ENCODE measurements at places on chromosomes 2 and 18.

- no peak for DNase-seq
Observed at GRCh38 chr2:20594957-20595356, 55.9 kb downstream of the HS1BP3 start.

DNA sequence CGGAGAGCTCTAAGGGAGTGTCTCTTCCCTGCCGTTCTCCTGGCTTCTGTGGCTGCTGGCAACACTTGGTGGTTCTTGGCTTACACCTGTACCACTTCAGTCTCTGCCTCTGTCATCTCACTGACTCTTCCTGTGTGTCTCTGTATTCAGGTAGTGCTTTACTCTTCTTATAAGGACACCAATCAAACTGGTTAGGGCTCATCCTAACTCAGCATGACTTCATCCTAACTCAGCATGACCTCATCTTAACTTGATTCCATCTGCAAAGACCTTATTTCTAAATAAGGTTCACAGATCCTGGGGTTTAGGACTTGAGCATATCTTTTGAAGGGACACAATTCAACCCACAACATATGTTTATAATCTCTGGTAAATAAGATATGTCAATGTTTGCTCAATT, 51.6 kb upstream of the DSEL start:
- no peak for DNase-seq

- DNase-seq = peak; percentile 8
Observed at GRCh38 chr2:190627448-190628412, 21.2 kb upstream of the NAB1 start.

DNA sequence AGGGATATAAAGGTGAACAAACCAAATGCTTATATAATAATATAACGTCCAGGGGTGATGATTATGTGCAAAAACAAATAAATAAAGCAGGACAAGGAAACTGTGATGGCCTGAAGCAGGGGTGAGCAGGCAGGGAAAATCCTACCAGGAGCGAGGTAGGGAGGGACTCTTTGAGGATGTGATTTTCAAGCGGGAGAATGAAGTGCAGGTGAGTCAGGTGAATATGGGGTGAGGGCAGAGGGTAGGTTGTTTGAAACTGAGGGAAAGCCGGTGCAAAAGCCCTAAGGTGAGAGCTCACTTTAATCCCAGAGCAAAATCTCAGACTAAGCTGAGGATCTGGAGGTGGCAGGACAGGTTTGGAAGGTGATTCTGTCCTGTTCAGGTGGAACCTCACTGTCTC, 40.7 kb downstream of the CYP26B1 start:
- DNase-seq = no peak

DNA sequence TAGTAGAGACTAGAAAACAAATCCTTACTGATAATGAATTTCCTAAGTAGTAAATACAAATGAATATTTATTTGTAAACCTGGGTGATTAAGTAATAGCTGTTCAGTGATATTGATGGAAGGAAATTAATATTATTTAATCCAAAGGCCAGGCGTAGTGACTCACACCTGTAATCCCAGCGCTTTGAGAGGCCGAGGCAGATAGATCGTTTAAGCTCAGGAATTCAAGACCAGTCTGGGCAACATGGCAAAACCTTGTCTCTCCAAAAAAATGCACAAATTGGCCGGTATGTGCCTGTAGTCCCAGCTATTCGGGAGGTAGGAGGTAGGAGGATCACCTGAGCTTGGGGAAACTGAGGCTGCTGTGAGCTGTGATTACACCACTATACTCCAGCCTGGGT, 228.2 kb downstream of the NEDD4L start:
- no peak for DNase-seq

DNA sequence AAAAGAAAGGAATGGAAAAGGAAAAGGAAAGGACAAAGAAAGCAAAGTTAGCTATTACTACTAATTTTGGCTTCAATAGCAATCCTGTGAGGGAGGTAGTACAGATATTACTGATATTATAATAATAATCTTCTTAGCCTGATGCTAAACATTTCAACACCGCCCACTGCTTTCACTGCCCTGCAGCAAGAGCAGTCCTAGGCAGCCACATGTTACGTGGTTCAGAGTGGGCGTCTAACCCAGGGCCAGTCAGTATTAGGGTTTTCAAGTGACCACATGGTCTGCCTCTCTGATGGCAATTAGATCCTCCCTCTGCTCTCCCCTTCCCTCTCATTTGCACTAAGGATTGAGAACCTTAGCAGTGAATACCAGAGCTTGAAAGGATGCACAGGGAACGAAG, 83.7 kb upstream of the ZNF397 start:
- no peak for DNase-seq

DNA sequence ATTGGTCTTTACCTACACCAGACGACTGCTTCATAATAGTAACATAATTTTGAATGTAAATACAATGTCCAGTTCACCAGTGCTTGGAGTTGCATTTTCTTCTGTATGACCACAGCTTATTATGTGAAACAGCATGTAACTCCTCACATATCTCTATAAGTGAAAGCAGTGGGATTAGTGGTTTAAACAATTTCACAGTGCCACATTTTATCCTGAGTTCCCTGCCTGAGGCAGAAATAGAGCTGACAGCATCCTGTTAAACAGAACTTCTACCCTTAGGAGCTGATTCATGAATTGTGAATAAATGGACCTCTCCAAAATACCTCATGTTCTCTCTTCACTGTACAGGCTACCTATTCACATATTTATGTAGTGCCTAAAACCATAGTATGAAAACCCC, 542.3 kb upstream of the VWC2L start:
- no peak for DNase-seq

DNA sequence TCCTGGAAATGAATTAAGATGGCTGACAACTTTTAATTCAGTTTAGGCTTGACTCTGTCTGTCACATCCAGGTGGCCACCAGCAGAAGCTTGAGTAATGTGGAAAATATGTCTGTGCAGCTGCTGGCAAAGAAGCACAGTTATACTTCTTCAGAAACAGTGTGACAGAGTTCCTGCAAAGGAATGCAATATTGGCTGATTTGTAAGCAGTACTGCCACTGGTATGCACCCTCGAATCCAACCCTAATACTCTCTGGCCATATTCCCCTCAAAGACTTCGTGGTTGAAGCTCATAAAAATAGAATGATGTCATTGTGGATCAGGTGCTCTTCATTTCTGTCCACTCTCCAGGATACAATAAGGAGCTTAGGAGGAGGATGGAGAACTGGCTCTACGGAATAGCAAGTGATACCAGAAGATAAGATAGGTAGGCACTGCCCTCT, 86.2 kb downstream of the METTL8 start:
- no peak for DNase-seq

GRCh38 chr2:152083202-152083875, 15.5 kb downstream of the CACNB4 start:
- DNase-seq = no peak

GRCh38 chr2:100411841-100412292, 5.6 kb downstream of the CHST10 start:
- no peak for DNase-seq

- DNase-seq = peak; percentile 2
Observed at GRCh38 chr2:12964904-12965539, 248.3 kb downstream of the TRIB2 start.

- no peak for DNase-seq
Observed at GRCh38 chr2:82256983-82257632, 1952.6 kb upstream of the LRRTM1 start.

DNA sequence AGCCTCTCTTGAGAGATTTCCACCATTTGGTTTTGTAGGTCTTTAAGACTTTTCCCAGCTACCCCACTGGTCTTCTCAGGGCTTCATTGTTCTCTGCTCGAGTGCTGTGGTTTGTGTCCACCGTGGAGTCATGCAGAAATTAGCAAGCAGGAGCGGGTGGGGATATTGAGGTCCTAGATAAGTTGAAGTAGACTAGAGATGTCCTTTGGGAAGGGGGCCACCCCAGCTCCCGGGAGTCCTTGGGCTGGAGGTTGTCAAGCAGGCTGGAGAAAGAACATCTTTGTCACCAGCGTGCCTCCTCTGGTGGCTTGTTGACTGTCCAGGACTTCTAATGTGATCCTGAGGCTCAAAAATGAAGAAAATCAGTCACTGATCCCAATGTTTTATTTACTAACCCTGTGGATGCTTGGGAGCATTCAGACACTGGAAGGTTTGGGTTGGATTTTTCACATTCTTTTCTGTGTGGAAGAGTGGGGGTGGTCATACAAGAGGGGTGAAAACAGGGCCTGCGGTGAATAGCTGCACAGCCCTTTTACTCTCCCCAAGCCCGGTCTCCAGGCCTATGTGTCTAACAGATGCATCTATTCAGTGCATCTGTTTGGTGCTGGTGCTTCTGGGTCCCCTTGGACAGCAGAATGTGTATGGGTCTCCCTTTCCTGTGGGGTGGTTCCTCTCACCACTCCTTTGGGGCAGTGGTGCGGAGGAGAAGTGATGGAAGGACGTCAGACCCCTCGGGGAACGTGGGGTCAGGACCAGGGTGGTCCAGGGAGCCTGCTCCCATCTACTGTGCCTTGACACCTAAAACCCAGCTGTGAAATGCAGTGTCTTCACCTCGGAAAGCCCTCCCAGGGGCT, 208.1 kb downstream of the KLHL29 start:
- DNase-seq = no peak

DNA sequence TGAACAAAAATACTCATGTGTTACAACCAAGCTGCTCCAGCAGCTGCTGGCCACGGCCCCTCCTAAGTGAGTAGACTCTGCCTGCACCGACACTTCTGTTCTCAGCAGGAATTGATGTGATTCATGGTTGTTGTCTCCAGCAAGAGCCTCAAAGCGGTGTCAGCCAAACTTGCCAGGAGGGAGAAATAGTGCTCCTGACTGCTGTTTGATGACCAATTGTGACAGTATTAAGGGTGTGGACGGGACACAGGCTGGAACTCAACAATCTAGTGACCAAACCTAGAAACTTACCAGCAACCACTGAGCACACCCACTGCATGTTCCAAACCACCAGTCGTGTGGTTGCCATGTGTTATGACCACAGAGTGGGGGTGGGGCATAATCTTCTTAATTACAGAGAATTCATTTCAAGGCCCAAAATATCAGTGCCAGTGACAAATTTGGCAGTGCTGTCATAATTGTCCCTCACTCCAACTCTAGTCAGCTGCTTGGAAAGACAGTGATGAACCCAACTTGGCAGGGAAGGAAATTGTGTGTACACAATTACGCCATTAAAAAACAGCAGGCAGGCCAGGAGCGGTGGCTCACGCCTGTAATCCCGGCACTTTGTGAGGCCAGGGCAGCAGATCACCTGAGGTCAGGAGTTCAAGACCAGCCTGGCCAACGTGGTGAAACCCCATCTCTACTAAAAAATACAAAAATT, 30.4 kb downstream of the FBLN7 start:
- no peak for DNase-seq

GRCh38 chr18:5300476-5301010, 5.0 kb upstream of the ZBTB14 start:
- no peak for DNase-seq

All from CD4-positive, alpha-beta T cell treated with Interferon alpha-2 for 1 hour (primary cell).